ENCODE measurements at places on chromosomes 13 and 19. TPM values are rescaled to one million over a fixed set of nuclear protein-coding genes. Genes with fewer than 3 reads are reported as not detected.

CYP4F12 gene
- total RNA-seq = 4.6 TPM

- no peak for DNase-seq
Measured at GRCh38 chr13:28306325-28306724, 168.0 kb downstream of the PAN3 start.

DNA sequence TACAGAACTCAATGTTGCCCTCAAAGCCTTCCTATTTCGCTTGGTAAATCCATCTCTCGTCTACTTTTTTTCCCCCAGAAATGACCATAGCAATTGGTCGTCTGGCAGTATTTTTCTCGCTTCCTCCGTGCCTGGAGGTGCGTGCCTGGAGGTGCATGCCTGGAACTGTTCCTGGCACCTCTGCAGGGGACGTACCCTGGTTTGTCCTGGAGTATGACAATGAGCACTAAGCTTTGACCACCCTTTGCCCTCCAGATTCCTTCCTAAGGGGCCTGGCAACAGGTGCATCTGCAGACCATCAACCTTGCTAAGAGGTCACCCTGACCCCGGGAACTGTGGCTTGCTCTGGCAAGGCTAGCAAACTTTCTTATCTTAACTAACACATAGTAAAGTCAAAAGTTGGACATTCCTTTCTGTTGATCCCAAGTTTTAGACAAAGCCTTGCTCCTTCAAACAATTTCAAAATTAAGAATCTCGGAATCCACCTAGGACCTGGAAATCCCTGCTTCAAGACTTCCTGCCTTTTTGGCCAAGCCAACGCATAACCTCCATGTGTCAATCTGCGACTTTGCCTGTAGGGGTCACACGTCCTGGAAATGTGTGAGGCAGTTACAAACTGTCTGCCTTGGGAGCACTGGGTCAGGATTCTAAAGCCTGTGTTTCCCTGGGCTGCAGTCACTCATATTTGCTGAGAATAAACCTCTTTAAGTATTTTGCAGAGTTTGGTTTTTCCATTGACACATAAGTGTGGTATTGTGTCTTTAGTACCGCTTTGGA, 28.8 kb upstream of the TUBGCP3 start:
- no peak for DNase-seq

DNA sequence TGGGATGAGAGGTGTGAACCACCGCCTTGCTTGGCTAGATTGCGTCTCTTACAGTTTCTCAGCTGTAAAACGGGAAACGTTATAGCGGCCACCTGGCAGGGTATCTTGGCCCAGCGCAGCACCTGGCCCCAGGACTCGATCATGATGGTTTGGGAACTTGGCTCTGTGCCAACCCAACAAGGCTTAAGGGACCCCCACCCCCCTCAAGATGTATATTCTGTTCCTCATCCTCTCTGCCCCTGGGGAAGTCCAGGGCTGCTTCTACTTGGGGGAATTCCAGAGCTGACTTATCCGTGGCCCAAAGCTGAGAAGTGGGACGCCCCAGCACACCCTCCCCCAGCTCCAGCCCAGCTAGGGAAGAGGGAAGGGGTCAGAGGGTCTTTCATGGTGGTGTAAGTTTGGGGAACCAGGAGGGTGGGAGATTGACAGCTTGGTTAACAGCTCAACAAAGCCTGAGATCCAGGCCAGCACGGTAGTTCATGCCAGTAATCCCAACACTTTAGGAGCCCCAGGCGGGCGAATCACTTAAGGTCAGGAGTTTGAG, 695 bp downstream of the ICAM1 start:
- no peak for DNase-seq

DNA sequence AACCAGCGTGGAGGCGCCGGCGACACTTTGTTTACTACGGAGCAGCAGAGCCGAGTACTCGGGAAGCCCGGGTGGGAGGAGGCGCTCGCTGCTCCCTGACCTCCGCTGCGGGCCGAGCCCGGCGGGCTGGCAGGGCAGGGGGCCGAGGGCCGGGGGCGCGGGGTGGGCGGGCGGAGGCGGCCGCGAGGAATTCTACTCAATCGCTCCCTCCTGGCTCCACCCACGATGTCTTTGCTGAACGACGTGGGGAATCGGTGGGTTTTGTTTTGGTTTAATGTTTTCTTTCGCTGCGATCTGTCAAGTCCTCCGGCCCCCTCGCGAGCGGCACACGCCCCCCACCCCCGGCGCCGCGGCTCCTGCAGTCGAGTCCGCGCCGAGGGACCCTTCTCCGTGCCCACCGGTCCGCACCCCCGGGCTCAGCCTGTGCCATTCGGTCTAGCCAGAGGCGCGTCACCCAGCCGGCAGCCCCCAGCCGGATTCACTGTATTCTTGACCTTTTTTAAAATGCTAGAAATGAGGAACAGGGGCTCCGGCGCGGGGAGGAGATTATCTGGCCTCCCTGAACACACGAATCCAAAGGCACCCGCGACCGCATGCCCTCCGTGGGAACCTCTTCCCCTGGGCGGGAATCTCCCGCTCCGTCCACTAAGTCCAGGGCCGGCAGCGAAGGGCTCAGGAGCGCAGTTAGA, 636 bp upstream of the FOXO1 start:
- DNase-seq = no peak

SIGLEC10 gene
- 13.3 TPM for total RNA-seq

UBE2S gene
- 16.3 TPM for total RNA-seq

DNA sequence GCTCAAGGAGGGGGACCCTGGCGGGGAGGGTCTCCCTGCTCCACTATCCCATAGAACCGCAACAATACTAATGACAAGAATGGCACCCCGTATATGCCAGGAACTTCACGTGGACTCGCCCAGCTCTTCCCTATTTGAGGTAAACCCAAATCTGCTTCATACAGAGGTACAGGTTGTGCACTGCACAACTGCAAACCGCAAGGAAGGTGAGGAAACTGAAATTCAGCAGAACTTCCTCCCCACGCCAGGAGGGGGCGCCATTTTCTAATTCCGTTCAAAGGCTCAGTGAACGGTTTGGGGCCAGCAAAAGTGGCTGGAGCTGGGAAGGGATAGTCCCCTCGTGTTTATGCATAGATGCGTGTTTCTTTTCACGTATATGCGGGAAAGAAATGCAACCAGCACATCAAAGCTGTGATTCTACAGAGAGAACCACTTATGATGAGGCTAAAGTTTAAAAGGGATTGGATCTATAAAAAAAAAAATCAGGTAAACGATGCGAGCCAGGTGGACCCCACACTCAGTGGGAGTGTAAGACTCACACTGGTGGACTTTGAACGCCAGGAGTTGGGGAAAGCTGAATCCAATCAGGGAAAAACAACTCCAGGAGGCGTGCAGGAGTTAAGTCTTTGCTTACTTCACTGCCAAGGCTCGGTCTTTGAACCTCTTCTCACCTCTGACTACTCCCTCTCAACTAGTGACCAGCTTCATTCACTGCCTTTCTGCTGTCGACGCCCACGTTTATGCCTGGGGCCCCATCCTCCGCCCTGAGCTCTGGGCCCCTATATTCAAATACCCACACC, 20.3 kb downstream of the C19orf81 start:
- no peak for DNase-seq

C19orf73 gene
- not detected for total RNA-seq

FIZ1 gene
- 17.3 TPM for total RNA-seq

DNA sequence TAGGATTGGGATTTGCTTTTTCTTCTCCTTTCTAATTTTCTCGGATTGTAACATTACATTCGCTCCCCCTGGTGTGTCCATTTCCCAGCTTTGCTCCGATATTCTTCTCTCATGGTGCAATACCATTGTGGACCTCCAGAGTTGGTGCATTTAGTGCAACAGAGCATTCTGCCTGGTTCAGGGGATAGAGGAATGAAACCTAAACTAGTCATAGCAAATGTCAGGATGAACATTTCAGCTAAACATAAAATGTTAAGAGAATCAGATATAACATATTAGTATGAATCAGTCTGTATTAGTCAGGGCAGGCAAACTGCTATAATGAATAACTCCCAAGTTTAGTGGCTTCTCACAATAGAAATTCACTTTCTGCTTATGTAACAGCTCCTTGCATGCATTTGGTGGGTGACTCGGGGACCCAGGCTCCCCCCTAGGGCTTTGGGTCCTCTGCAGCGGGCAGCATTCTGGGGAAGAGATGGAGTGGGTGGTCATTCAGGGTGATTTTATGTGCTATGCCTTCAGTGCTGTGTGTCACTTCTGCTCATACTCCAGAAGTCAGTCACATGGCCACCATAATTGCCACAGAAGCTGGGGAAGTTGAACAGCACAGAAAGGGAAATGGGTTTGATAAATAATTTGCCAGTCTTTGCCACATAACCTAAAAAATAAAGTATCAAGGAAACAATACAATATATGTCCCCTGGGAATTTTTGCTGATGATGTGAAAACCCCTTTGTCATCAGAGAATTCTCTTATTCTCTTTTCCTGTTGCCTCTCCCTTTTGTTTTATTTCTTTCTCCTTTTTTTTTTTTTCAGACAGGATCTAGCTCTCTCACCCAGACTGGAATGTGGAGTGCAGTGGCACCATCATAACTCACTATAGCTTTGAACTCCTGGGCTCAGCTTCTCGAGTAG, 111.0 kb downstream of the HSPH1 start:
- DNase-seq = no peak

- DNase-seq = no peak
Measured at GRCh38 chr13:46373623-46374022, 13.4 kb downstream of the RUBCNL start.

PRODH2 gene
- total RNA-seq = not detected

N4BP2L1 gene
- total RNA-seq = 17.1 TPM

GRCh38 chr19:48506138-48506733, 5.4 kb downstream of the LMTK3 start:
- DNase-seq = no peak

GRCh38 chr13:32311188-32311897, 3.8 kb downstream of the ZAR1L start:
- DNase-seq = no peak

GRCh38 chr19:52170304-52170703, 1.1 kb downstream of the ZNF836 start:
- DNase-seq = no peak

DNA sequence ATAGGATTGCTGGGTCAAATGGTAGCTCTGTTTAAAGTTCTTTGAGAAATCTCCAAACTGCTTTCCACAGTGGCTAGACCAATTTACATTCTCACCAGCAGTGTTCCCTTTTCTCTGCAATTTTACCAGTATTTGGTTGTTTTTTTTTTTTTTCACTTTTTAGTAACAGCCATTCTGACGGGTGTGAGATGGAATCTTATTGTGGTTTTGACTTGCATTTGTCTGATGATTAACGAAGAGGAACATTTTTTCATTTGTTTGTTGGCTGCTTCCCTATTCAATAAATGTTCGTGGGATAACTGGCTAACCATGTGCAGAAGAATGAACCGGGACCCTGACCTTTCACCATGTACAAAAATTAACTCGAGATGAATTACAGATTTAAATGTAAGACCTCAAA, 31.2 kb downstream of the CYP4F2 start:
- DNase-seq = no peak

DNA sequence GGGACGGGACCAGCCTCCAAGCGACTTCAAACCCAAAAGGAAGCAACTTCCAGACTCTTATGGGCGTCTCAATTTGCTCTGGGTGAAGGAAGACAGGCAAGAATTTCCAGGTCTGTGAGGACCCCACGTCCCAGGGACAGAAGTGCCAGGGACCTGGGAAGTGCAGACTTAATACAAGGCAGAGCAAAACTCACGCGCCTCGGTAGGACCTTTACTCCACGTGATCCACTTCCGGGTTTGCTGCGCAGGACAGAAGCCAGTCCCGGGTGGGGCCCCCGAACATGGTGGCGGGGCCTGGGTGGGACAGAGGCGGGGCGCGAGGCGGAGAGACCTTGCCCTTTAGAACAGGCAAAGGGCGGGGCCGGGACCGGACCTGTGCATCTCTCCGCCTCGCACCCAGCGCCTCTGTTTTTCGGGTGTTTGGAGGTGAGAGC, 9.3 kb downstream of the ZNF611 start:
- DNase-seq = no peak

DNA sequence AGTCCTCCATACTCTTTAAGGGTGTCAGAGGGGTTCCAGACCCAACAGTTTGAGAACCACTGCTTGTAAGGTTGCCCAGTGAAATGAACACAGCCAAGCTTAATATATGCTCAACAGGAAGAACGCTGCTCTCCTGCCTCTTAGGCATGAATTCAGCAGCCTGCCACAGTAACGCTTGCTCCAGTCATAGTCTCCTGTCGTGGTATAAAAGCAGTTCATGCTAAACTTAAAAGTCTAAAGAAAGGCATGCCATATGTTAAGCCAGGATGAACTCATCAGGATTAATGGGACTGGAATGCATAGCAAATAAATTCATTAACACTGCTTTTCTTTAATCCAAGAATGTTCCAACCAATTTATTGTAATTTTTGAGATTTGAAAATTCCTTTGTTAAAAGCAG, 38.7 kb downstream of the SLC7A1 start:
- no peak for DNase-seq

- no peak for DNase-seq
Measured at GRCh38 chr13:21897161-21897560, 226.3 kb downstream of the FGF9 start.

GRCh38 chr19:45146251-45146650, 14.5 kb downstream of the NKPD1 start:
- no peak for DNase-seq

PPM1N gene
- 3.5 TPM for total RNA-seq

NDFIP2 gene
- 9.7 TPM for total RNA-seq

DNA sequence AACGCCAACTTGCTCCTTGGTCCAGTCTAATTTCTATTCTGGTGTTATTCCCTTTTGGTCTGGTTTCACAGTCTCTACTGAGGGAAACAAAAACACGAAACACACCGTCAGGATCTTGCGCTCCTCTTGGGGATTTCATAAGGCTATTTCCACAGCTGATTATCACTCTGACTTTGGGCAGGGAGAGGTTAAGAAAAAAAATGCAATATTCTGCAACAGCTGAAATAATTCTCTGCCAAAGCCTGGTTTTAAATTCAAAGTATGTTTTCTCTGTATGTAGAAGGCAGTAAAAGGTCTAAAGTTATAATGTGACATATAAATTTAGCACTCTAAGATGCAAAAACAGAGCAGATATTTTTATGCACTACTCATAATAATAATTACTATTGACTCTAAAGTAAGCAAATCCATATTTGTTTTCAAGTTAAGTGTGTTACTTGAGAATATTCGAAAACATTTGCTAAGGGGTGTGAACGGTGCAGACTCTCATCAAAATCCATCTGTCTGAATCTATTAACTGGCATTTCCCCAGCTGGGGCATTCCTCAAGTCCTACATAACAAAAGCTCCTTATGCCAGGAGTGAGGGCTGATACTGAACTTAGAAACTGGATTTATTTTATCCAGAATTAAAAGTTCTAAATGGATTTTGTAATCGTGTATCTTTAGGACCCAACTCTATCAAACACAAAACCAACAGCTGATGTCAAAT, 38.4 kb upstream of the STARD13 start:
- no peak for DNase-seq

DNA sequence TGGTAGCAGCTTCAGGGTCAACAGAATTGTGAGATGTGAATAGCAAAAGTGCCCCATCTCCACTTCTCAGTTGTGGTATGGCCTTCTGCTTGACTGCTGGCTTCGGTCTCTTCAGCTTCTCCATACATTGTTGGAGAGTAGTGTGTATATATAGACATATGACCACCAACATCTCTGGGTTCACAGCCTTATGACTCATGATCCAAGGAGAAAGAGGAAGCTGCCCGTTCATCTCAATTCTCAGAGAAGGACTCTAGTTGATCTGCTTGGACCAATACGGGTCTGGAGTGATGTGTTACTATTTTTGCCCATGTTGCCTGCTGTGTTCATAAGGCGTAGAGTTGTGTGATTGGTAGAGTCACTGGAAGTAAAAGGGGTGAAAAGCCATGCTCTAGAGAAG, 3.6 kb upstream of the COMMD6 start:
- DNase-seq = no peak

- DNase-seq = no peak
Measured at GRCh38 chr13:28318496-28318895, 176.4 kb downstream of the FLT1 start.

GRCh38 chr13:107023335-107023734, 455.4 kb upstream of the ARGLU1 start:
- no peak for DNase-seq
